ENCODE measurements at places on chromosomes 12 and 14. TPM values are rescaled to one million over a fixed set of nuclear protein-coding genes. Genes with fewer than 3 reads are reported as not detected.
A peak's percentile ranks its signal among the peaks of the same experiment; 100 is the strongest.

GRCh38 chr12:92363295-92364146 lies 217.9 kb upstream of the BTG1 start:
- DNase-seq = no peak

- no peak for DNase-seq
Measured at GRCh38 chr12:52010152-52010622, 3.4 kb downstream of the TAMALIN start.

GRCh38 chr14:68507544-68508081 lies 285.3 kb downstream of the ZFP36L1 start:
- DNase-seq = no peak

GRCh38 chr12:120696626-120697025 lies 9.7 kb downstream of the MLEC start:
- DNase-seq = no peak

- no peak for DNase-seq
Measured at GRCh38 chr12:108235197-108235984, 103.7 kb downstream of the CMKLR1 start.

- no peak for DNase-seq
Measured at GRCh38 chr12:120798696-120799095, 73.1 kb downstream of the ACADS start.

DNA sequence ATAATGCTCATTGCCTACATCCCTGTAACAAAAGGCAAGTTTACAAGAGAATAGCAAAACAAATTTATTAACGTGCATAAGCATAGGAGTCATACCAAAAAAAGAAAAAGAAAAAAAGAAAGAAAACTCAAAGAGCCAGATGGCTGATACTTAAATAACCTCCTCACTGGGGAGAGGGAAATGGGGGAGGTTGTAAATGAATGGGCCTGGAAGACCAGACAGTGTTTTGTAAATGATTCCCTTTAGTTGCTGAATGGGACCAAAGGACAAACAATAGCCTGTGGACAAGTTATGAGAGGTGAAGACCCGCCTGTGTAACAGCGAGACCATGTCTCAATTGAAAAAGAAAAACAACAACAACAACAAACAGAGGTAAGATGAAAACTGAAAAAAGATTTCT lies 35.3 kb downstream of the CAPS2 start:
- no peak for DNase-seq

DNA sequence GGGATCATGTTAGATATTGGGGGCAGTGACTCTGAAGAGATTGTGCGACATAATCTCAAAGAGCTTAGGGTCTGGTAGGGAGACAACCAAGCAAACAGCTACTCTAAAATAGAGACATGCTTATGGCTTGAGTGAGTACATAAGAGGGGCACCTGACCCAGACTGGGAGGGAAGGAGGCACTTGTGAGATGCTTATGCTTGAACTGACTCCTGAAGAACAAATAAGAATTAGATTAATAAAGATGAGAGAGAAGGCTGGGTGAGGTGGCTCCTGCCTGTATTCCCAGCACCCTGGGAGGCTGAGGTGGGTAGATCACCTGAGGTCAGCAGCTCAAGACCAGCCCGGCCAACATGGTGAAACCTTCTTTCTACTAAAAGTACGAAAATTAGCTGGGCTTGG lies 19.1 kb downstream of the TMTC2 start:
- no peak for DNase-seq

DNA sequence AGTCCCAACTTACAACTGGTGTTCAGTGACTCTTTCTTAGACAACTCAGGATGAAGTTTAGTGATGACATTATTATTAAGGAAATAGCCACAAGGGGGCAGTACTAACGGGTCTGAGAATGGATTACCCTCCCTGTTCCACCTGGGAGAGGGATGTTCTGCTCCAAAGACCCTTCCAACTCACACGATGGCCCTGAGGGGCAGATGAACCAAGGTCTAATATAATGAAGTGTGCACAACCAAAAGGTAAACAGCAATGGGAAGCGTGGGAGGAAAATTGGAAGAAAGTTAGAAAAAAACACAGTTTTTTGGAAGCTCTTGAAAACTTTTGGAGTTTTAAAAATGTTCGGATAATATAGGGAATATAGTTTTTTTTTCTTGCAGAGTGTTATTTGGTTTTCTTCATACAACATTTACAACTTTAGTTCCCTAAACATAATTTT lies 24.0 kb downstream of the FGF6 start:
- peak; percentile 16 for DNase-seq

GRCh38 chr14:50542941-50543418 lies 10.6 kb upstream of the MAP4K5 start:
- peak; percentile 65 for DNase-seq

DNA sequence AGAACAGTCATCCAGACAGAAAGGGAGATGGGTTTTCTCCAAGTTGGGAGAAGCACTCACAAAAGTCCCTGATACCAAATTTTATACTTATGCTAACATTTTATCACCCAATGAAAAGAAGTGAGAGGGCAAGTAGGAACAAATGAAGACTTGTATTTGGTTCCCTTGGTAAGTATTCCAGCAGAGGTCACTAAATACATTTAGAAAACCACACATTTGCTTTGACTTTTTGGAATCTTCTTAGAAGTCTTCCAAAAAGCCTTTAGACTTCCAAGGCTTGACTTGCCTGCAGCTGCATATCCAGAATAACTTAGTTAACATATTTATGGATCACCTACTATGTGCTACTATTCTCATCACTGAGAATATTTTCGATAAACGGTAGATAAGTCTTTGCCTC lies 3.1 kb upstream of the GYS2 start:
- no peak for DNase-seq

GRCh38 chr12:113906411-113907200 lies 59.5 kb downstream of the RBM19 start:
- DNase-seq = no peak

- DNase-seq = no peak
Measured at GRCh38 chr14:91261115-91261514, 16.6 kb upstream of the GPR68 start.

DNA sequence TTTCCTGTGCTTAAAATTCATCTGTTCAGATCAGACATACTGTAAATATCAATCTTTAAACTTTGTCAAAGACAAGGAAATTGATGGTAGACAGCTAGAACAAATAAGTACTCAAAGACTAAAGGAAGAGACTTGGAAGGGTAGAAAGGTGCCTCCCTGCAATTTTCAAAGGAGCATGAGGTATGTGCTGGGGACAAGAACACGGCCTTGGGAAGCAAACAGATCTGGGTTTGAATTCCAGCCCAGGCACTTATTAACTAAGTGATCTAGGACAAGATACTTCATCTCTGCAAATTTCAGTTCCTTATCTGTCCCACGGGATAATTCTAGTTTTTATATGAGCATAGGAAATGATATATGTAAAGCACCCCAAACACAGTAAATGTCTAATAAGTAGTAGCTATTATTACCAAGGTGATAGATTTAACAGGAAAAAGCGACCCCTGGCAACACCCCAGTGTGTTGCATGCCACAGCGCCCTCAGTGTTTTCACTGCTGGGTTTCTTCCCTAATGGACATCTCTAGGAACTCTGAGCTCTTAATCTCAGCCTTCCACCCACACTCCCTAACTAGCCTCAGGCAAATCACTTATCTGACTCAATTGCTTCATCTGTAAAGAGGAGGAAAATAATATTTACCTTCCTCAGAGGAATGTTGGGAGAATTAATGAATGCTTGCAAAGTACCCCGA lies 44.7 kb upstream of the BMP4 start:
- no peak for DNase-seq

- no peak for DNase-seq
Measured at GRCh38 chr12:131391399-131391798, 319.5 kb upstream of the SFSWAP start.

GRCh38 chr14:90669731-90670130 lies 146.5 kb downstream of the TTC7B start:
- no peak for DNase-seq

POU6F1 gene
- total RNA-seq = 12.4 TPM

HPD gene
- not detected for total RNA-seq

IQSEC3 gene
- total RNA-seq = 7.7 TPM

ENO2 gene
- total RNA-seq = 95.4 TPM

PLEKHD1 gene
- total RNA-seq = 1.3 TPM
